Adipocyte (in vitro differentiated cells): ENCODE measurements at places on chromosomes 12 and 14.

DNA sequence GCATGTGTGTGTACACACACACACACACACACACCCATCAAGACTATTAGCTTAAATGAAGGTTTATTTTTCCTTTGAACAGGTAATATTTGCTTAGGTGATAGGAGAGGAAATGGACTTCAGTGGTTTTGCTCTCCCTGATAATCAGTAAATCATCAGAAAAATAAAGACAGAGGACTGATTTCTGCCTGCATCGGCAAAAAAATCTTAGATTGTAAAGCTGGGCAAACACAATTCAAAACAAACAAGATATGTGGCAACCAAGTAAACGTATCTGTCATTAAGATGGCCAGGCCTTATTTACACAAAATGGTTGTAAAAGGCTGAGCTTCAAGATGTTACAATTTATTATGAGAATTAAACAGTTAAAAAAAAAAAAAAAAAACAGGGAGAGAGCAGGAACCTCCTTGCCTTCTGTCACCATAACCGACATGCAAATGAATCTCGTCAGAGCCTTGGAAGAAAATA is 31.3 kb downstream of the PRKD1 start:
- DNase-seq: no peak

DNA sequence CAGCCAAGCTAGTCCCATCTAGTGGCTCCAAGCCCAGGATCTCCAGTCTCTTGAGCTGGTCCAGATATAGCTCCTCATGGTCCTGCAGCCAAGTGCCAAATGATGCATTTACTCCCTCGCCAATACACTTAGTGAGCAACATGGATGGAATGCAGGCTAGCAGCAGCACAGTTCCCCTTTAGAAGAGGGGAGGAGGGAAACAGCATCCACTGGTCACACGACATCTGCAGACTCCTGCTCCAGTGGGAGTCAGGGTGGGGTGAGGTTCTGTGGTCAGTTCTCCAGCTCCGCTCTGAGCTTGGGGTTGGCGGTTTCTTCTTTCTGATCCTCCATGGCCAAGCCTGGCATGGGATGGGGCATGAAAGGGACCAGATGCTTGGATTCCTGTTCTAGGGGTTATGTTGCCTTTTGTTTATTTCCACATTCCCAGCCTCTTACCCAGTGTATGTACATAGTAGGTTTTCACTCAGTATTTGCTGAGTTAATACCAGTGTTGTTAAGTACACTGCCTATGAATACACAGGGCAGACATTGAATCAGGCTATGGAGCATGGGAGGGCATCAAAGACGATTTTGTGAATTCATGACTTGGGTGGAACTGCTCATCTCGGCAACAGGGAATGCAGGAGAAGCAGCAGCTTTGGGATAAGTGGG is 57.3 kb downstream of the GALNT16 start:
- DNase-seq: peak; percentile 95

DNA sequence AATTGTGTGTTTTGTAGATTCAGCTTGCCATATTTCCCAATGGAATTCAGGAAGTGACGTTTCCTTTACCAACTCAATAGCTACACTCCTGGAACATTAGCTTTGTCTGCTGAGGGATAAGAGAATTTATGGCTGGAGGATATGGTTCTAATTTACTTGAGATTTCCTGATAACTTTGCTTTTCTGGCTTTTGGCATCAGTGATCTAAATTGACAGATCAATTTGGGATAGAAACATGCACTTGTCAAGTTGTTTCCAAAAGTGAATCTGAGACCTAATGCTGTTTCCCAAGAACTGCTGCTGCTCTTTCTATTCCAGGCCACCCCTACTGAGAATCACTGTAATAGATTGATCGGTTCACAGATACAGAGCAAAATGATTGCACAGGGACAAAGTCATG is 43.2 kb downstream of the MGAT4C start:
- peak; percentile 56 for DNase-seq

DNA sequence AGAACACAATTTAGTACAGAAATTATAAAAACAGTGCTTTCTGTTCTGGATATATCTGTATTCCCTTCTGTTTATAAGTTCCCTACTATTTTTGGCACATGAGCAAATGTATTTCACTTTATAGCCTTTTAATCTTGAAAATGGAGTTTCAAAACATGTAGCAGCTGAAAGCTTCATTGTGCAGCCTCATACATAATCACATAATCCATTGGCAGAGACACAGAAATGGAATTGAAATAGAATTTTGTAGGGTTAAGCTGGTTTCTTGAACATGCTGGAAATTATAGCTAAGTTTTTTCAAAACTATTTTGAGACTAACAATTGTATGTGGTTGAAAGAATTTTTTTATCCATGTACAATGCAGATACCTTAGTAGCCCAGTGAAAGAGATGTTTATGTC is 614.3 kb upstream of the MDGA2 start:
- no peak for DNase-seq

GRCh38 chr12:57049119-57049446 is 846 bp downstream of the MYO1A start:
- no peak for DNase-seq

DNA sequence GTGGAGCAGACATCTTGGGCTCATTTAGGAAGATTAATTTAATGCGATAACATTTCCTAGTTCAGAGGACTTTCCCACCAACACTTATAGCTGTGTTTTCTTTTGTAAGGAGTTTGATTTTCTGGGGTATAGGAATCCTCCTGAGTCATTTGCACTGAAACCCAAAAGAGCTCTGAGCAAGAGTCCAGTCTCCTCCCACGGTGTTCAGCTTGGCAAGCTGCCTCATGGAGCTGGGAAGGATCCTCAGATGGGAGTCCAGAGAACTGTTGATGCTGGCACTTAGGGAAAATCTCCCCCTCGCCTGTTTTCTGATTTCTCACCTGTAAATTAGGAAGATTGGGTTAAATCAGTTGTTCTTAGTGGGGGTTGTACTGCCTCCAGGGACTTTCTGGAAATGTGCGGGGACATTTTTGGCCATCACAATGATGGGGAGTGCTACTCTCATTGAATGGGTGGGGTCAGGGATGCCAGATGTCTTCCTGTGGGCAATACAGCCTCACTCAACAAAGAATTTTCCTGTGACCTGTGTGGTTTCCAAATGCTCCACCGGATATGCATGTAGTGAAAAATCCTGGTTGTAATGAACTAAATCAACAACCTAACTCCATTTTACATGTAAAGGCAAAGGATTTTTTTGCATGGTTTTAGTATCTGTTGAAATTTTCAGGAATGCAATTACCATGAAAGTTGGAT is 150.6 kb downstream of the ADCK1 start:
- peak; percentile 2 for DNase-seq

DNA sequence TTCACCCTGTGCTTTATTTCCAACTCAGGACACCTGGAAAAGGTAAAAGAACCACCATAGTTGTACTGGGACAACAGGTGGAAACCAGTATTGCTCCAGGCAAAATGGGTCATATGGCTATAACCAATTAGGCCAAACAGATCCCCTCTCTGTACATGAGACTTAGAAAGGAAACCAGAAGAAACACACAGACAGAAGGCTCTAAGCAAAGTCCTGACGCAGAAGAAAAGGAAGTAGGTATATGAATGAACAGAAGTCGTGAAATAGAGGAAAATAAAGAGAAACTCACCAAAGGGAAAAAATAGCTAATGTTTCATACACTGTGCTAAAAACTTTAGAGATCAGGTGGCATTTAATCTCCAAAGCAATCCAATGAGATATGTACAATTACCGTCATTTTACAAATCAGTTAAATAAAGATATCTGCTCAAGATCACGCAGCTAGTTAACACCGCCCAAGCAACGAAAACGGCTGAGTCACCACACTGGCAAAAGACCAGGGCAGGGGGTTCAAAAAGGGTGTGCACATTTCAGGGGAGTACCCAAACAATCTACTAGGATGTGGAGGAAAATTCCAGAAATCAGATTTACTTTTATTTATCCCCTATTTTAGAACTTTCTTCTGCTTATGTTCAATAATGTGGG is 82.3 kb downstream of the ITPR2 start:
- DNase-seq: no peak

DNA sequence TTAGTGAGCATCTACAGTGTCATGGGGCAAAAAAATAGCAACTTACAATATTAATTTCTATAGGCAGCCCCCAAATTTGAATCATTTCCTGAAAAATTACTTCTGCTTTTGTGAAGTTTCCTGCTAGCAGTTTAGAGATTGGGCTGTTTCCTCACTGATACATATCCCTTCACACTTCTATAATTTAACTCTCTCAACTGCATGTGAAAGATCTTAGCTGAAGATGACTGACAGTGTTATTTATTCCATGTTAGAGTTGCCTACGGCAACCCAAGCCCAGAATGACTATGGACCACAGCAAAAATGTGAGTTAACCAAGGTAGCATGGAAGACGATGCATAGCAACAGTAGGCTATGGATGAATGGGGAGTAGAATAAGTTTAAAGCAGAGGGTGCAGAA is at the start of gene KLRG1:
Gene KLRG1 (plus strand): TSS at position 134 of the 400 bp plus-strand sequence. CDS start 90 bp downstream, at position 224.
- no peak for DNase-seq
